ENCODE measurements at places on chromosomes 12 and 14. TPM values are rescaled to one million over a fixed set of nuclear protein-coding genes. Genes with fewer than 3 reads are reported as not detected.

- no peak for DNase-seq
Measured at GRCh38 chr12:15928346-15928745, 17.2 kb downstream of the DERA start.

DNA sequence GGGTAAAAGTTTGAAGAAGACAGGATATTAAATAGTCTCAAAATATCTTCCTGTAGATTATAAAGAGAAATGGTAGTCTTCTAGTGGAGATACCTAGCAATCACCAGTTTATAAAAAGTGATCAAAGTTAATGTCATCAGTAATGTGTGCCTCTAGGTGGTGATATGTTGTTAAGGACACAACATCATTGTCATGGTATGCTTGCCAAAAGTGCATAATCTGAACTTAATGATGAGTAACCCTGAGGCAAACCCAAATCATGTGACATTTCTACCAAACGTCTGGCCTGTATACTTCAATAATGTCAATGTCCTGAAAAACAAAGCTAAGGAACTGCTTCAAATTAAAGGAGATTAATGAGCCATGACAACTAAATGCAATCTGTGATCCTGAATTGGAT, 214.7 kb downstream of the PHLDA1 start:
- DNase-seq: no peak

Gene RFX4
- polyA plus RNA-seq: 0.13 TPM

Gene LRRK2
- 2.8 TPM for polyA plus RNA-seq

DNA sequence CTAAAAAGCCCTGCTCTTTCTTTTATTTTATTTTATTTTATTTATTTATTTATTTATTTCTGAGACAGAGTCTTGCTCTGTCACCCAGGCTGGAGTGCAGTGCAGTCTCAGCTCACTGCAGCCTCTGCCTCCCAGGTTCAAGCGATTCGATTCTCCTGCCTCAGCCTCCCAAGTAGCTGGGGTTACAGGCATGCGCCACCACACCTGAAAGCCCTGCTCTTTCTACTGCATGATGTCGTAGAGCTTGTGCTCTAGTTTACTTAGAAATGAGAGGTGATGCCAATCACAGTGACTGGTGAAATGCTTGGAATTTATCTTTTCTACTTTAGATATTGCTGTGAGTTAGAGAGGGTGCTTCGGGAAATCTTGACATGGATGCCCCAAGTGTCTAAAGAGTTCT, 54.5 kb downstream of the DAD1 start:
- no peak for DNase-seq

DNA sequence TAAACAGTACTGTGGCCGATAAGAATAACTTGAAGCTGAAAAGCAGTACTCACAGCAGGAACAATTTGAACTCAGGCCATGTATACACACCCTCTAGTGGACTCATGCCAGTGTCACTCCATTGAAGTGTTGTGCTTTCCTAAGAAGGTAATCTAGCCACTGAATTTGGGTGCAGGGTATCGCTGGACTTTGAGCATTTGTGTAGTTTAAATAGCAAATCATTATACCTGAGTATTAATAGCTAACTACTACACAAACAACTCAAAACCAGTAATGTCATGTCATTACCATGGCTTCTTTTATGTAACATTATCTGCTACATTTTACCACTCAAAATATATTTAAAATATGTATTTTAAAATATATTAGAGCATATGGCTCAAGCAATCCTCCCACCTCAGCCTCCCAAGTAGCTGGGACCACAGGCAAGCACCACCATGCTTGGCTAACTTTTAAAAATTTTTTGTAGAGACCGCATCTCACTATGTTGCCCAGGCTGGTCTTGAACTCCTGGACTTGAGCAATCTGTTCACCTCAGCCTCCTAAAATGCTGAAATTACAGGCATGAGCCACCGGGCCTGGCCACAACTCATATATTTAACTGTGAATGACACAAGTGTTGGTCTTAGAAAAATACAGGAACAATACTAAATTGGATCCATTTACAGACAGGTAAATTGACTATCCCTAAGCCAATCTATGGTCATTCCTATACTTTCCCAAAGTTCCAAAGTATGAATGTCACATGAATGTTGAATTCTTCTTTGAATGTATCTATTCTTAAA, 25.6 kb upstream of the ARID4A start:
- peak; percentile 89 for DNase-seq

GRCh38 chr14:53979113-53979681, 22.6 kb upstream of the BMP4 start:
- no peak for DNase-seq

DNA sequence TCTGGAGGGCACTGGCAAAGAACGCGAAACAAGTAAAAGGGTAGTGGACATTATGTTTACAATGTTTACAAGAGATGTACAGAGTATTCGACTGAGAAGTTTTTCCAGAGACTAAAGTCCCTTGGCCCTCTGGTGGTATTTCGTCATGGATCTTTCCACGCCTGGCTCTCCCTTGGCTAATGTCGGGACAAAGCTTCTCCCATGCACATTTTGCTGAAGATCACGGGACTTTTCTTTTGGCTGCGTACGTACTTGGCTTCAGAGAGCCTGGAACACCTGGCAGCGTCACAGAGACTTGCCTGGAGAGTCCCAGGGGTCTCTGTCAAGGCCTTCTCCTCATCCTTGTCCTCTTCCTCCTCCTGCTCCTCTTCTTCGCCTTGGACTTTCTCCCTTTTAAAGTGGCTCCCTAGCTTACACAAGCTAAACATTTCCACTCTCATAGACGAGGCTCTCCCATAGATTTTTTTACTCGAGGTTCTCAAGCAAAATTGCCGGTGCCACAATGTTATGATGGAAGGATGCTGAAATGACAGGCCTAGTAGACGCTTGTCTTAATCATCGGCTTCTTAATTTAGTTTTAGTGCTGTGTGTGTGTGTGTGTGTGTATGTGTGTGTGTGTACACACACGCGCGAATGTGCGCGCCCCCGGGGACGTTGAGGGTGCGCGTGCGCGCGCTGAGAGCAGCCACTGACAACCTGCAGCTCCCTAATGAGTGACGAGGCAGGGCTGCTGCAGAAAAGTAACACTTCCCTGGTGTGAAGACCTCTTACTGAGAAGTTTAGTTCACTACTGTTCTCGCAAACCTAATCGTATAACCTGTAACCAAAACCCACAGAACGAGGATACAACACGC, 4.9 kb upstream of the FOXG1 start:
- no peak for DNase-seq

GRCh38 chr12:16407346-16407745, 59.9 kb downstream of the MGST1 start:
- DNase-seq: no peak

DNA sequence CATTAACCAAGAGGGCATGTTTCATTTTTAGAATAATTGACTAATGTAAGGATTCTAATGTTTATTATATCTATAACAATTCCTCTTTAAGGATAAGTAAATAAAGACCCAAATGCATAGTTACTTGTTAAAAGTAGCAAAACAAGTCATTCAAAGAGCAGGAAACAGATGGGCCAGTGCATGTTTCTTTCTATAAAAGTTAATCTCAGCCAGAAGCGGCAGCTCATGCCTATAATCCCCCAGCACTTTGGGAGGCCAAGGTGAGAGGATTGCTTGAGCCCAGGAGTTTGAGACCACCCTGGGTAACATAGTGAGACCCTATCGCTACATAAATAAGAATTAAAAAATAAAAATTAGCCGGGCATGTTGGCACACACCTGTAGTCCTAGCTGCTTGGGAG, 391.0 kb upstream of the RGS6 start:
- DNase-seq: no peak

Gene OR6C6
- not detected for polyA plus RNA-seq

DNA sequence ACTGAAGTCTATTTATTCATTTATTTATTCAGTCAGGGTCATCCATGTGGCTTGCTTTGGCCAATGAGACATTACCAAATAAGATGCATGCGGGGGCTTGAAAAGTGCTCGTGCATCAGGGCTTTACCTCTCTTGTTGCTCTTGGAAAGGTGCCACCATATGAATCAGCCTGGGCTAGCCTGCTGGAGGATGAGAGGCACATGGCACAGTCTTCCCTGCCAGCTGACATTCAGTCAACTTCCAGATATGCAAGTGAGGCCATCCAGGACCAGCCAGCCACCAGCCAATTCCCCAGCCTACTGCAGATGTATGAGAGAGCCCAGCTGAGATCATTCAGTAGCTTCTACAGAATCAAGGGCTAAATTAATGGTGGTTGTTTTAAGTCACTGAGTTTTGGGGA, 105.2 kb upstream of the RPH3A start:
- no peak for DNase-seq

DNA sequence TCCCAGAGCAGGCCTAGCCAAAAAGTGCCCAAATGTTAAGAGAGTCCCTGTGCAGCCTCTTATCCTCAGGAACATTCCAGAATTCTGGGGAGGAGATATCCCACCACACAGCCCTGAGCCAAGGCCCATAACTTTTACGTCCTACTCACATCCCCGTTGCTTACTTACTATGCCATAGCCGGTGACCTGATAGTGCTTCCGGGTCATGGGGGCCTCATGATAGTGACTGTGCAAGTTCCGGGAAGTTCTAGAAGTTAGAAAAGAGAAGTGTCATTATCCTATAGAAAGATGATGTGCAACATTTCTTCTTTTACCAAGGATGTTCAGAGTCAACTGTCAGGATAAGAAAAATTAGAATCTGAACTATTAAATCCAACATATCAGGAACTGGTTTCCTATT, 15.6 kb upstream of the NGB start:
- no peak for DNase-seq

GRCh38 chr12:122423258-122424165, 1.0 kb upstream of the CLIP1 start:
- peak; percentile 59 for DNase-seq

DNA sequence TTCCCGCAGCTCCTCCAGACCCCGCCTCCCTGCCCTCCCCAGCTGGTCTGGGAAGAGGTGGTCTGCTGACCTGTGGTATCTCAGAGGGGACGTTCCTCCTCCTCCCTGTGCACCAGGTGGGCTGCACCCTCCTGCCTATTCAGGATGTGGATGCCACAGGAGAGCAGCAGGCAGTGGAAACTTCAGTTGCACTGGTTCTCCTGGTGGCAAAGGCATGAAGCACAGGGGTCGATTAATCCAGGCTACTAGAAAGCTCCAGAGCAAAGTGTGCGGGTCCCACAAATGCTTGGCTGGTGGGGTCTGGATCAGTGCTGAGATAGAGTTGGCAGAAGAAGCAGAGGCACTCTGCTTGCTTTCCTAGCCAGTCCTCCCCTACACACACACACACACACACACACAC, 197.0 kb downstream of the SLC41A2 start:
- no peak for DNase-seq

GRCh38 chr12:45729233-45730083, at the start of gene ARID2:
ARID2 (plus strand) TSS chr12:45729706; CDS start chr12:45729837, 131 bp downstream.
- peak; percentile 85 for DNase-seq

GRCh38 chr12:127304751-127305725, 961.9 kb upstream of the TMEM132C start:
- DNase-seq: no peak
